HepG2 (cell line): ENCODE measurements at places on chromosomes 2 and 18. TPM values are rescaled to one million over a fixed set of nuclear protein-coding genes. Genes with fewer than 3 reads are reported as not detected.
A peak's percentile ranks its signal among the peaks of the same experiment; 100 is the strongest.

DNA sequence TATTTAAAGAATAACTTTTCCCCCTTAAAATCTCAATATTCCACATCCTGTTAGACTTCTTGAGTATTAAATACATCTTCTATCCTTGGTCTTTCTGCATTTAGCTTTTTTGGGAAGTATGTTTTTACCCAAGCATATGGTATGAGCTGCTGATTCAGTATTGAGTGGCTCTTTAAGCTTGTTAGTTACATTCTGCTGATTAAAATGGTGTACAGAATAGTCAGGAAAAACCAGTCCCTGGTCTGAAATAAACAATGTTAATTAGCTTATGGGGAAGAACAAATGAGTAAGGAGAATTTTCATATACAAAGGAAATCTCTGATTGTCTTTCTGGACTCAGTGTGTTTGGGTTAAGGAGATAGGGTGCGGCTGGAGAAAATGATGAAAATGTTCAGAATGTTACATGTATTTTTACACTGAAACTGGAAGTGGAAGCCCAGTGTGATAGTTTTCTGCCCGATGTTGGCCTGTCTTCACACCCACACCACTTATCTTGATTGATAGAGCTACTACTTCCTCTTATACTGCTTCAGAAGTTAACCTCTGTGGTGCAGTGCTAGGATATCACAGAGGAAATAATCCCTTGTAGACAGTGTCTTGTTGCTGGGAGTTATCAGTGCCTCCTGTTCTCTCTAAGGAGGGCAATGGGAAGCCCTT is 84.0 kb downstream of the MSH2 start:
- H3K27ac ChIP-seq = no peak overlapping the region
- H3K4me3 ChIP-seq = no peak overlapping the region
- no peak for DNase-seq
- no peaks in the 10 kb centered on the region for H3K4me1 ChIP-seq
- no peaks in the 10 kb centered on the region for H3K27me3 ChIP-seq
- peaks cover 2% of the 10 kb centered on the region for H3K36me3 ChIP-seq

DNA sequence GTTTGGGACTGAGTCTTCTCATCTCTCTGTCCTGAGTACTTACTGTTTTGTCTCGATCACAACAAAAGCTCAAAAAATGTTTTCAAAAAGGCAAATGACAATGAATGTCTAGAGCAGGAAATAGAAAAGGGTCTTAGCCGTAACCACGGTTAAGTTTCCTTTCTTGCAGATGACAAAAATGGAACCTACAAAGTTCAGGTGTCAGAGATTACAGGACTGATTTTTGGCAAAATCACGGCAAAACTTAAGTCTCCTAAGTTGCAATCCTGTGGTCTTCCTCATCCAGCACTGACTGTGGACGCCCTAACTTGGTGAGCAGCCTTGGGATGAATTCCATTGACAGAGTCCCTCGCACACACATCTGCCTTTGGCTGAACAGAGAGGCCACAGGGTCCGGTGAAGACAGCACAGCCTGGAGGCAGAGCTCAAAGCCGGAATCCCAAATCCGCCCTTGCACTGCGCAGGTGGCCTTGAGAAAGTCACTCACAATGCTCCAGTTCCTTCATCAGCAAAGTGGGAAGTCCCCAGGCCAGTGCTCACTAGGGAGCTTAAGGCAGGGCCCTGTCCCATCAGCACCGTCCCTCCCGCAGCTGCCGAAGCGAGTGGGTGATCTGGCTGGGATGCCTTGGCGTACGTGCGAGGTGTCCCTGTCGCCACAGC is 55.2 kb downstream of the EIPR1 start:
- H3K4me1 ChIP-seq = peaks cover 21% of the 10 kb centered on the region
- no peak overlapping the region for H3K27ac ChIP-seq
- no peak overlapping the region for H3K4me3 ChIP-seq
- H3K27me3 ChIP-seq = no peaks in the 10 kb centered on the region

GRCh38 chr2:53033411-53033810 is 734.2 kb upstream of the CHAC2 start:
- no peaks in the 10 kb centered on the region for H3K36me3 ChIP-seq
- no peaks in the 10 kb centered on the region for H3K27me3 ChIP-seq
- no peak overlapping the region for H3K27ac ChIP-seq
- no peak overlapping the region for H3K4me3 ChIP-seq
- H3K4me1 ChIP-seq = no peaks in the 10 kb centered on the region

GRCh38 chr2:53424902-53425301 is 342.7 kb upstream of the CHAC2 start:
- no peak for DNase-seq
- H3K4me1 ChIP-seq = no peaks in the 10 kb centered on the region
- no peaks in the 10 kb centered on the region for H3K36me3 ChIP-seq
- no peak overlapping the region for H3K4me3 ChIP-seq

GRCh38 chr2:219638217-219638947 is 11.0 kb downstream of the SLC4A3 start:
- peak; percentile 28 for DNase-seq
- peaks cover 5% of the 10 kb centered on the region for H3K4me1 ChIP-seq
- H3K4me3 ChIP-seq = no peak overlapping the region
- peaks cover 25% of the 10 kb centered on the region for H3K27me3 ChIP-seq

DNA sequence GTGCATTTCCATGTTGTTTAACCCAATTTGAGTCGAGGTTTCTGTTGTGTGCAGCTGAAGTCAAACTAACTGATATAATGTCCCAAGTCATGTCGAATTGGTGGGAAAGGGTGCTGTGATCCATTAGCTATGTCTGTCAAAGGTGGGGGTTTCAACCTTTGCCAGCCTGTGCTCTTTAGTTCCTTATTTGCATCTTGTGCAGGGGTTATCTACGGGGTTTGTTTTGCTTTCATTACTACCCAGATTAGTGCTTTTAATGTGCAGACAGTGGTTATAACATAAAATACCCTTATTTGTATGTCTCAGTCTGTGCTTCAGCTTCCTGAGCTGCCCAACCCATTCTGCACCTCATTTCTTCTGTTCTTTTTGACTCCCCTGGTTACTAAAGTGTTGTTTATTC is 271.9 kb upstream of the CXCR4 start:
- H3K4me3 ChIP-seq = no peak overlapping the region
- no peak for DNase-seq
- no peaks in the 10 kb centered on the region for H3K36me3 ChIP-seq

LYG1 gene
- 0.49 and 1.00 TPM in 2 replicates for total RNA-seq

LRATD1 gene
- total RNA-seq = not detected in 2 replicates

NEB gene
- total RNA-seq = 0.18 and 0.24 TPM in 2 replicates

CD8A gene
- not detected in 2 replicates for total RNA-seq

GRCh38 chr18:48371854-48372602 is 37.2 kb downstream of the ZBTB7C start:
- DNase-seq = no peak
- no peaks in the 10 kb centered on the region for H3K36me3 ChIP-seq

- peaks cover 21% of the 10 kb centered on the region for H3K4me1 ChIP-seq
- no peak overlapping the region for H3K4me3 ChIP-seq
- H3K27me3 ChIP-seq = no peaks in the 10 kb centered on the region
- no peaks in the 10 kb centered on the region for H3K36me3 ChIP-seq
- no peak for DNase-seq
These were observed 20.8 kb upstream of the MTA3 start for GRCh38 chr2:42547446-42548295.

DNA sequence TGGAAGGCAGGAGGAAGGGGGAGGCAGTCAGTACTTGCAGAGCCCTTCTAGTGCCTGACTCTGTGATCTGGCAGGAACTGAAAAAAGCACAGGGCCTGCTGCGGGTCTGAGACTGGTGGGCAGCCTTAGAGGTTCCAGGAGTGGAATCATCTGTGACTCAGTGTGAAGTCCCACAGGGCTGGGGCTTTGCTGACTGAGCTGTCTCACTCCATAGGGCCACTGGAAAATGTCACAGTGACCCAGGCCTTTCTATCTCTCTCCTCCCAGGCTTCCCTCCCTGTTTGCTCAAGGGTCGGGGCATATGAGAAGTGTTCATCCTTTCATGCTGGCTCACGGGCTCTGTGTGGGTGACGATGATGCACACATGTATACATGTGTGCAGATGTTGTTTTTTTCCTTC is 47.1 kb upstream of the ZFP36L2 start:
- no peaks in the 10 kb centered on the region for H3K27me3 ChIP-seq
- no peak overlapping the region for H3K4me3 ChIP-seq
- no peaks in the 10 kb centered on the region for H3K36me3 ChIP-seq
- H3K27ac ChIP-seq = no peak overlapping the region
- no peak for DNase-seq

- H3K27me3 ChIP-seq = peaks cover 13% of the 10 kb centered on the region; the same call in 1 of the 2 replicates
- no peak overlapping the region for H3K4me3 ChIP-seq
- no peak for DNase-seq
- H3K4me1 ChIP-seq = peaks cover 13% of the 10 kb centered on the region
- no peak overlapping the region for H3K27ac ChIP-seq
These were observed 13.9 kb downstream of the CROCC2 start for GRCh38 chr2:240919786-240920782.

AGPS gene
- total RNA-seq = 99.0 and 159 TPM in 2 replicates

GRCh38 chr2:219595256-219595655 is 2.4 kb upstream of the STK11IP start:
- peak overlapping the region; percentile 22; the same call in 1 of the 2 replicates for H3K4me3 ChIP-seq
- peaks cover 73% of the 10 kb centered on the region for H3K4me1 ChIP-seq
- H3K36me3 ChIP-seq = no peaks in the 10 kb centered on the region
- peak overlapping the region; percentile 95 for H3K27ac ChIP-seq
- H3K27me3 ChIP-seq = no peaks in the 10 kb centered on the region

GRCh38 chr2:780002-780401 is 102.8 kb upstream of the TMEM18 start:
- no peak overlapping the region for H3K27ac ChIP-seq
- H3K4me1 ChIP-seq = no peaks in the 10 kb centered on the region
- H3K4me3 ChIP-seq = no peak overlapping the region
- H3K27me3 ChIP-seq = peaks cover 65% of the 10 kb centered on the region

GRCh38 chr2:51153236-51153635 is 121.3 kb upstream of the NRXN1 start:
- no peak overlapping the region for H3K27ac ChIP-seq
- no peak for DNase-seq
- H3K4me3 ChIP-seq = no peak overlapping the region
- no peaks in the 10 kb centered on the region for H3K36me3 ChIP-seq
- no peaks in the 10 kb centered on the region for H3K4me1 ChIP-seq

- no peaks in the 10 kb centered on the region for H3K27me3 ChIP-seq
- H3K4me3 ChIP-seq = peak overlapping the region; percentile 76
- peak overlapping the region; percentile 46 for H3K27ac ChIP-seq
- no peak for DNase-seq
- peaks cover 77% of the 10 kb centered on the region for H3K4me1 ChIP-seq
These were observed 2.2 kb downstream of the B3GNT2 start for GRCh38 chr2:62197925-62198633.

IL36RN gene
- not detected in 2 replicates for total RNA-seq
